ENCODE measurements at places on chromosomes 2 and 18. TPM values are rescaled to one million over a fixed set of nuclear protein-coding genes. Genes with fewer than 3 reads are reported as not detected.

- DNase-seq: no peak
Measured at GRCh38 chr18:67273288-67273687, 243.2 kb downstream of the DSEL start.

Gene ITPRIPL1
- 3.3 TPM for total RNA-seq

Gene FAM124B
- 13.1 TPM for total RNA-seq

Gene XIRP2
- total RNA-seq: 5.8 TPM

Gene CTAGE1
- total RNA-seq: not detected

DNA sequence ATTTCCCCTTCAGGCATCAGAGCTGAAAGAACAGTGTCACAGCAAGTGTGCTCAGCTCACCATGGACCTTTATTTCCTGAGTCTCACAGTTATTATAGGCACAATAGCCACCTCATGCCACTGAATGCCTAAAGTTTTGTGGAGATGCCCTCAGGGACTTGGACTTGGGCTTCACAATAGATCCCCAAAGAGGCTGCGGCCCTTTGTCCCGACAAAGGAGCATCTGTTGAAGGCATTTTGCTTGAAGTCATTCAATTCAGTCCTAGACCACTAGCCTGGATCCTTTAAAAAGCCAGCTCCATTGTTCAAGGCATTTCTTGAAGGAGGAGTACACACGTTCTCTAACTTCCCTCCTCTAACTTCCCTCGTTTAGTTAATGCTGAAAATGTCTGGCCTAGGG lies 125.4 kb downstream of the DCC start:
- no peak for DNase-seq

DNA sequence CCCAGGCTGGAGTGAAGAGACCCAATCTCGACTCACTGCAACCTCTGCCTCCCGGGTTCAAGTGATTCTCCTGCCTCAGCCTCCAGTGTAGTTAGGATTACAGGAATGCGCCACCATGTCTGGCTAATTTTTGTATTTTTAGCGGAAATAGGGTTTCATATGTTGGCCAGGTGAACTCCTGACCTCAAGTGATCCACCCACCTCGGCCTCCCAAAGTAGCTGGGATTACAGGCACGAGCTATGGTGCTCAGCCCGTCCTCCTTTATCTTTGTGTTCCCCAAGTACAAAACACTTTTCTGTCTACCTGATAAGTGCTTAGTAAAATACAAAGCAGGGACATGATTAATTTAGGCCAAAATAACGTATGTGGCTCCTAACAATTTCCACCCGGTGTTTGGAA lies 91.2 kb upstream of the STK17B start:
- no peak for DNase-seq

- no peak for DNase-seq
Measured at GRCh38 chr18:26277374-26277773, 51.1 kb downstream of the TAF4B start.

Gene MYOM1
- 41.9 TPM for total RNA-seq

- no peak for DNase-seq
Measured at GRCh38 chr2:158129037-158129436, 27.4 kb downstream of the UPP2 start.

GRCh38 chr2:216073773-216074172 lies 7.8 kb downstream of the PECR start:
- DNase-seq: no peak

DNA sequence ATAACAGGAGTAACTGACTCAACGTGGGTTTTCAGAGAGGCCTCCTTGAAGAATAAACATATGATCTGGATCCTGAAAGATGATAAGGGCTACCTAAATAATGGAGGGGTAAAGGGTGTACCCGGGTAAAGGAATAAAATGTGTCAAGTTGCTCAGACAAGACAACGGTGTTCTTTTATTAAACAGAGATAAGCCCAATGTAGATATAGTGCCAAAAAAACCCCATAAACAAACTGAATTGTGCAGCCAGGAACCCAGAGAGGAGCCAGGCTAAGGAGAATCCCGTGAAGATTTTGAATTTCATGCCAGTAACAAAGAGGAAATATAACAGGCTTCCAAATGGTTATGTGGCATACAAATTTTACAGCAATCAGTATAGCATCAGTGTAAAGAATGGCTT lies 618.2 kb downstream of the CPS1 start:
- no peak for DNase-seq

- DNase-seq: no peak
Measured at GRCh38 chr2:232860593-232861241, 9.3 kb upstream of the SNORC start.

- no peak for DNase-seq
Measured at GRCh38 chr18:49933530-49934128, 120.3 kb upstream of the ACAA2 start.

Gene EPHA4
- 41.3 TPM for total RNA-seq

GRCh38 chr2:219877728-219878127 lies 250.3 kb downstream of the SLC4A3 start:
- no peak for DNase-seq

DNA sequence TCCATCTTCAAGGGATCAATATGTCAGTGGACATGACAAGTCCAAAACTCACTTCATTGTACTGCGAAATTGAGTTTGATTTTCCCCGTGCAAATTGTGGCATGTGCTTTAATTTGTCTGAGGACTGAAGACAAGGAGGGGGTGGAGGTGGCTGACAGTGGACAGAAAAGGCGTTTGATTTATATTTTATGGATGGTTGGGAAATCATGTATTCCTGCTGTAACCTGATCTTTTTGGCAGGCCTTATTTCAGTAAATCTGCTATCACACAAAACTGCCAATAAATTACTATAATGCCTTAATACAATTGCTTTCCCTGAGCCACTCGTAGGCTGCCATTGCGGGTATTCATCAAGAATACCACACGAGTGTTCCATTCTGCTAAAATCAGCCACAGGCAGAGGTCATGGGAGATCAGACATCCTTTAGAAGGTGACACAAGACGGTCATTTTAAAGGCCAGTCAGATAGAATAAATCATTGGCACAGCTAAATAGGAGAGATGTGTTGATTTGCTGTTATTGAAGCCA lies 720.5 kb downstream of the MBD2 start:
- no peak for DNase-seq

DNA sequence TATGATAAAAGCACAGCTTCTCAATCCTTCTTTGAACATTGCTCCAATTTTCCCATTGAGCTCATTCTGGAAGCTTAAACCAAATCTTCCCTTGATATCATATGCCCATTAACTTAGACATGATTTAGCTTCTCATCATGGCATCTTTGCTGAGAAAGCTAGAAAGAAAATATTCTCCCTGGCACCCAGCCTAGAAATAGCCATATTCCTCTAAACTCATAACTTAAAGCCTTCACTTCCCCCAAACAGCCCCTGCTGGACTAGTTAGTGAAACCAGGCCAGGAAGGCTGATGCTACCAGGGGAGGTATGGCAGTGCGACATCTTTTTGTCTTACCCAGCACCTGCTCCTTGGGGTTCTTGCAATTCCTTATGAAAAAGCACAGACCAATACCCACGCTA lies 4.3 kb downstream of the AAK1 start:
- DNase-seq: no peak

Gene TMEM18
- 22.2 TPM for total RNA-seq

DNA sequence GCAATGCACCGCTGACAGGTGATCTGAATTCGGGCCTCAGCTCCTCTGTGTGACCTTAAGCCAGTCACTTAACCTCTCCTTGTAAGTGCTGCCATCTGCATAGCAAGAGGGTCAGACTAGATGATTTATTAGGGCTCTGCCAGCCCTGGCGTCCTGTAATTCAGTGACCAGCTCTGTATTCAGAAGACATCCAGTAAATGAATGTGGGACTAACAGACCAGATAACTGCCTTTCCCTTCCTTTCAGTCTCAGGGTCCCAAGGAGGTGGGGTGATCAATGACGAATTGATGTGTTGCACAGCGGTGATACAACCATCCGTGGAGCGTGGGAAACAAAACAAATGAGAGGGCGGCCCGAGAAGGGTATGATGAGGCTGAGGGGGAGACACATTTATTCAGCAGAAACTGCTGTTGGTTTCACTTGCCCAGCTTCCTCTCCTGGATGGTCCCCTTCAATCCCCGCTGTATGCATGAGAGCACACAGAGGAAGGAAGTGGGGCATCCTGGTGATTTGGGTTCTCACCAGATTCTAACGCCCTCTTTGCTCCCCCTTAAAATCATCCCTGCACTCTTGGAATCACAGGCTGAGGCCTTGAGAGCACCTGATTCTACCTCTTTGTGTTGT lies 92.8 kb downstream of the VIT start:
- DNase-seq: no peak

GRCh38 chr2:1591978-1592907 lies 152.1 kb downstream of the PXDN start:
- peak; percentile 31 for DNase-seq

GRCh38 chr18:77818328-77818727 lies 568.7 kb downstream of the GALR1 start:
- no peak for DNase-seq

- no peak for DNase-seq
Measured at GRCh38 chr2:129480790-129481189, 498.7 kb upstream of the RAB6C start.

Gene SPRED2
- total RNA-seq: 19.1 TPM

Gene NFATC1
- 11.3 TPM for total RNA-seq

GRCh38 chr2:170266358-170266757 lies 88.4 kb downstream of the MYO3B start:
- no peak for DNase-seq

DNA sequence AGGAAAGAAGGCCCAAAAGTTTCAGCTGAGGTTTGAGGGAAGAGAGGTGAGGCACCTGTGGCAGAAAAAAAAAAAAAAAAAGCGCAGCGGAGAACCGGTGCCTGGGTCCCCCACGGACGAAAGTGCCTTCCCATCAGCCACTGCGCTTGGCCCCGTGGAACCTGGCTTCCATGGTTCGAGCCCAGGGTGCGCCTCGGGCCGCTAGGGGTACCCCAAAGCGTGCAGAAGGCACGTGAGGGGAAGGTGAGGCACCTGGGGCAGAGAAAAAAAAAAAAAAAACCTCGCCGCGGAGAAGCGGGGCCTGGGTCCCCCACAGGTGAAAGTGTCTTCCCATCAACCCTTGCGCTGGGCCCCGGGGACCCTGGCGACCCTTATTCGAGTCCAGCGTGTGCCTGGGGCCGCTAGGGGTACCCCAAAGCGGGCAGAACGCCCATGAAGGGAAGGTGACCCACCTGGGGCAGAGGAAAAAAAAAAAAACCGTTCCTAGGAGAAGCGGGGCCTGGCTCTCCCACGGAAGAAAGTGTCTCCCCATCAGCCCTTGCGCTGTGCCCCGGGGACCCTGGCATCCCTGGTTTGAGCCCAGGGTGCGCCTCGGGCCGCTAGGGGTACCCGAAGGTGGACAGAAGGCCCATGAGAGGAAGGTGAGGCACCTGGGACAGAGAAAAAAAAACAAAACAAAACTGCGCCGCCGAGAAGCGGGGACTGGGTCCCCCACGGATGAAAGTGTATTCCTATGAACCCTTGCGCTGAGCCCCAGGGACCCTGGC lies 228.6 kb downstream of the CCDC74A start:
- DNase-seq: no peak

DNA sequence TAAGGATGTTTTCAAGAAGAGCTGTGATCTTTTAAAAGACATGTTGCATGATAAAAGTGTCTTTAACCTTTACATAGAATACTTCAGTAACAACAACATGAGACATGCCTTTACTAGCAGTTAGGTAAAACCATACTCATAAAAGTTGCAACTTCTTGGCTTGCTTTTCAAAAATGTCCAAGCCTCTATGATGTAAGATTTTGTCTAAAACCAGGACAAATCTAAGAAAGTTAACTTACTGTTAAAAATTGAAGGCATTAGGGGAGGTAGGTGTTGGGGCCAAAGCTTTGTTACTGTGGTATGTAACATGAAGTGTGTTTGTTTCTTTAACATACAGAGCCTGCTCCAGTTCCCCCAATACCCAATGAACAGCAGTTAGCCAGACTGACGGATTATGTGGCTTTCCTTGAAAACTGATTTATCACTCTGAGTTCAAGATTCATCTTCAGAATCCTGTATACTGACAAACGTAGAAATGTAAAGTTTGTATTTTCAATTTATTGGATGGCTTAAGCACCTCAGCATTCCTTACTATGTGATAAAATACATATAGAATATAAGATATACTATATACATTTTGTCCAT lies 11.7 kb downstream of the COPS8 start:
- DNase-seq: no peak

Gene CERS6
- total RNA-seq: 45.2 TPM

DNA sequence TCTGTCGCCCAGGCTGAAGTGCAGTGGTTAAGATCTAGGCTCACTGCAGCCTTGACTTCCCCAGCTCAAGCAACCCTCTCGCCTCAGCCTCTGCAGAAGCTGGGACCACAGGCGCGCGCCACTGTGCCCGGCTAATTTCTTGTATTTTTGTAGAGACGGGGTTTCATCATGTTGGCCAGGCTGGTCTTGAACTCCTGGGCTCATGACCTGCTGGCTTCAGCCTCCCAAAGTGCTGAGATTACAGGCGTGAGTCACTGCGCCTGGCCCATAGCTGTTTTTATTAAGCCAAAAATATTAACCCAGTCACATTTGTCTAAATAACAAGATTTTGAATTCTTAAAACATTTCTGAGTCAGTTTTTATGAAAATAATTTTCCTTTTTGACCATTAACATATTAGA lies 6.3 kb upstream of the SFT2D3 start:
- no peak for DNase-seq

Gene UBE2F
- 25.9 TPM for total RNA-seq

GRCh38 chr2:186085226-186085625 lies 346.6 kb downstream of the FSIP2 start:
- DNase-seq: no peak

- no peak for DNase-seq
Measured at GRCh38 chr2:105697781-105698449, 46.8 kb upstream of the NCK2 start.

Gene FAP
- total RNA-seq: 57.7 TPM

Gene TUBA3E
- not detected for total RNA-seq

Gene UPP2
- 0.16 TPM for total RNA-seq

Measured in urinary bladder (tissue), 4 donors.